ENCODE measurements at places on chromosomes 1 and 21. TPM values are rescaled to one million over a fixed set of nuclear protein-coding genes. Genes with fewer than 3 reads are reported as not detected.

The PTPN7 gene
- total RNA-seq = 0.68 TPM

The LGALS8 gene
- 140 TPM for total RNA-seq

The CA6 gene
- not detected for total RNA-seq

The S100A7A gene
- not detected for total RNA-seq

The DCST1 gene
- not detected for total RNA-seq

The C1orf116 gene
- 0.17 TPM for total RNA-seq

The PLEKHO1 gene
- 31.0 TPM for total RNA-seq

The CACNA1S gene
- not detected for total RNA-seq

DNA sequence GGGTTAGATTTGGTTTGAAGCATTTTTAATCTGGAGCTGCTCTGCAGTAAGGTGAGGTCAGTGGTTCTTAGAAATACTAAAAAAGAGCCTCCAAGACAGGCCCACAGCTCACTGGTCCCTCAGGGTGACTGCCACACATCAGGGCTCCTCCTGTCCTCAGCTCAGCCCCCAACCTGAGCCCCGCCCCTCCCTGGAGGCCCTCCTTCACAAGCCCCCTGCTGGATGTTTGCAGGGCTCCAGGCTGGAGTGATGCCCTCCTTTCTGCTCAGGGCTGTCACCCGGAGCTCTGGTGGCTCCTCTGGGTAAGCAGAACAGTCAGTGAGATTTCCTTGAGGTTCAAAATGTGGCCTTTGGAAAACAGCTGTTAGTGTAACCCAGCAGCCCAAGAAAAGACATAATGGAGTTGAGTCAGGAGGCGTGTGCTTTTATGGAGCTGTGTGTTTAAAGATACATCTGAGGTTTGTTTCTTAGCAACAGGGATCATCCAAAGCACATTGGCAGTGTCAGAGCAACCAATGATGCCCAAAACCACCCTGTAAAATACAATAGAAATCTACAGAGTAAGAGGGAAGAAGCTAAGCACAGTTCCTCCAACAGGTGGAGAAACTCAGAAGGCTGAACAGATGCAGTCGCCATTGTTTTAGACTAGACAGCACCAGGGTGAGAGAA, 21.4 kb downstream of the STUM start:
- DNase-seq = peak; percentile 21

DNA sequence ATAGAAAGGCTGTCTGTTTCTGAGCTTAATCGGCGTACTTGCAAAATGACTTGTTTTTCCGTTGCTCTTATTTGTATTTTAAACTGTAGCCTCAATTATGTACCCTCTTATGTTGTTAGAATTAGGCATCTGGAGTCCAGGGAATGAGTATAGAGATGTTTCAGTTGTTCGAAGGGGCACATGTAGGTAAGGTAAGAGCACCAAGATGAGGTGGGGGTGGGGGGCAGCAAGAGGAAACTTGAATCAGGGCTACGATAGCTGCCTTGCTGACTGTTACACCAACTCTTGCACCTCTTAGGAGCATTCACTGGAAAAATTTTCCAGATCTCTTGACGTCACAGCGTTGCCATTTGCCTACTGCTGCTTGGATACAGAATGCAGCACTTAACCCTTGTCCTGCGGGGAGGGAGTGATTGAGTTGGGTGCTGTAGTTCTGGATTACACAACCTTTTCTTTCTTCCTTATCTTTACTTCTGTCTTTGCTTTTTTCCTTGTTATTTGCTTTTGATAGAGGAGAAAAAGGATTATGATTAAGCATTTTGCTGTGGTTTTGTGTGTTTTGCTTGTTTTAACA, 3.2 kb downstream of the ATP1B1 start:
- peak; percentile 88 for DNase-seq

- DNase-seq = peak; percentile 99
These were observed 20.7 kb downstream of the CD34 start for GRCh38 chr1:207890136-207890738.

- peak; percentile 51 for DNase-seq
These were observed 475 bp upstream of the TDRD10 start for GRCh38 chr1:154501423-154502065.

DNA sequence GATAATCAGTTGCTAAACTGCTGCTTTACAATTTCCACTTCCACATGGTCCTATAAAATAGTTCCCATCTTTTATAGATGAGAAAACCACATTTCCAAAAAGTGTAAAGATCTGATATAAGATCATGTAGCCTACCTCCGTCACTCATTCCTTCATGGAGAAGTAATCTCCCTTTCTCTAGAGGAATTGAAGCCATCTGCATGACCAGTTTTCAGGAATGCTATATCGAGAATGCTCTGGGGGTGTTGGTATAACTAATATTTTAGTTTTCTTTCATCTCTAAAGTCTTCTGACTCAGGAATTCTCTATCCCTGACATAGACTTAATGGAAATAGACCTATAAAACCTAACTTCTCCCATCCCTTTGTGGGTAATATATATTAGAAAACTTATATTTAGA, 173.0 kb upstream of the UBE2U start:
- DNase-seq = no peak

DNA sequence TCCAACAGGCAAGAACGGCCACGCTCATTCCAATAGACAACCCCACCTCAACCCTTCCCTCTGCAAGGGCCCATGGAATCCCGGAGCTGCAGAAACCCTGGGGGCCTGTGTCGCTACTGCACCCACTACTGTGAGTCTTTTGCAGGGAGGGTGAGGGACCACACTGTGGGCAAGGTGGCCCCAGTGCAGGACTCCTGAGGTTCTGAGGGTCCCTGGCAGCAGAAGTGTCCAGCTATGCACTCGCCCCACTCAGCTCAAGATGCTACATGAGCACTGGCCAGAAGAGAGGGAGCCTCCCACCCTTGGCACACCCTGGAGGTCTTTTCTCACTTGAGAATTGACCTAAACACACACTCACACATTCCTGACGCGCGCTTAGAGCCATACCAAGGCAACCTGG, 2.1 kb upstream of the PAX7 start:
- no peak for DNase-seq

DNA sequence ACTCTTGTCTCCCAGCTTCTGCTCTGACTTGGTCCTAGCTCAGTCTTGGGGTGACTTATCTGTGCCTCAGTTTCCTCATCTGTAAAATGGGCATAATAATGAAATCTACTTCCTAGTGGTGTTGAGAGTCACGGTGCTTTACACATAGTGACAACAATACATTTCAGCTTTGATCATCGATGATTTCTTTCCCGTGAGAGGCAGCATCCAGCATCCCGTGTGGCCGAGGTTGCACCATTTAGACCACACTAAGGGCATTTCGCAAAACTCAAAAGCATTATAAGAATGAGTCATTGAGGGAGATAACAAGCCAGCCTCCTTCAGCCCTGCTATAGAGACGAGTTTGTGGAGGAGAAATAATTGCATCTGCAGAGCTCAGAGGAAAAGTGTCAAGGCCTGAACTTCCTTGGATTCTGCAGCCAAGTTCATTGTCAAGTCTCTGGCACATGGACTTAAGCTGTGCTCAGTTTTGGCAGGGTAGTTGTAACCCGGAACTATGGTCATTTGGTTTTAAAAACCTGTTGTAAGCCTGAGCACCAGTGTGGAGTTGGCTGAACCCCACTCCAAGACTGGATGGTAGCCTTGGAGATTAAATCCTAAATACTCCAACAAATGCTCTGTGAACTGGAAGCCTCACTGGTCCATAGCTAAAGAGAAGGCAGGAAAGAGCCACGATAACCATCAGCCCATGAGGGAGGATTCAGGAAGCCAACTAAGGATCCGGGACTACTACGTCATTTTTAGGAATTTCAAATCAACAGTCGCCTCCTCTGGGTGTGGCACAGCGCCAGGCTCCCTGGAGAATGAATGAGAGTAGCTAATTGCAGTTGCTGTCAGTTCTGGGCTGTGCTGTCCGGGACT, 64.2 kb downstream of the TCP10L start:
- DNase-seq = peak; percentile 99

DNA sequence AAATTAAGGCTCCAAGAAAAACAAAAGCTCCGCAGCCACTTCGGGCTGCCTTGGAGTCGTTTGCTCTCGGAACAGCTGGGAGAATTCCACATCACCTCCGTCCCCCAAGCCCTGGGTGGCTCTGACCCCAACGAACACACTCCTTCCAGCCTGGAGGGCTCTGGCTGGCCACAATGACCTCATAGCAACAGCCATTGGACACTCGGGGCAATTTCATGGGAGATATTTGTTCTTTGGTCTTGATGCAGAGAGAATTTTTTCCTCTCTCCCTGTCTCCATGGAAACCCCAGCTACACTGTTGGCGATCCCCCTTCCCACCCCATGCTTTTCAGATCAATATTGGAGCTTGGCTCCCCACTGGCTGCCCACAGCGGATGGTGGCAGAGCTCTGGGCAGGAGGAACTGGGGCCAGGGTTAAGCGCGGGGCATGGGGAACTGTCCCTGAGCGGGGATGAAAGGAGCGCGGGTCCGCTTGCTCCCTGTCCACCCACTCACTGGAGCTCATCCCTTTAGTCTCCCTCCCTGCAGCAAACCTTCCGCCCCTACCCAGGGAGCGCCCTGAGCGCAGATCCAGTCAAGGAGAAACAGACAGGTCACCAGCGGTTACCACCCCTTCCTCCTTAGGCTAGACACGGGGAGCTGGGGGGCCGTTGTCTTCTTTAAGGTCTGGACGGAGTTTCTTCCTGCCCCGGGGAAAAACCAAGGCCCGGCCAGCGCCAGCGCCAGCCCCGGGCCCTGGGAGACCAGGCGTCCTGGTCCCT, 1.2 kb downstream of the WNT4 start:
- DNase-seq = peak; percentile 7

DNA sequence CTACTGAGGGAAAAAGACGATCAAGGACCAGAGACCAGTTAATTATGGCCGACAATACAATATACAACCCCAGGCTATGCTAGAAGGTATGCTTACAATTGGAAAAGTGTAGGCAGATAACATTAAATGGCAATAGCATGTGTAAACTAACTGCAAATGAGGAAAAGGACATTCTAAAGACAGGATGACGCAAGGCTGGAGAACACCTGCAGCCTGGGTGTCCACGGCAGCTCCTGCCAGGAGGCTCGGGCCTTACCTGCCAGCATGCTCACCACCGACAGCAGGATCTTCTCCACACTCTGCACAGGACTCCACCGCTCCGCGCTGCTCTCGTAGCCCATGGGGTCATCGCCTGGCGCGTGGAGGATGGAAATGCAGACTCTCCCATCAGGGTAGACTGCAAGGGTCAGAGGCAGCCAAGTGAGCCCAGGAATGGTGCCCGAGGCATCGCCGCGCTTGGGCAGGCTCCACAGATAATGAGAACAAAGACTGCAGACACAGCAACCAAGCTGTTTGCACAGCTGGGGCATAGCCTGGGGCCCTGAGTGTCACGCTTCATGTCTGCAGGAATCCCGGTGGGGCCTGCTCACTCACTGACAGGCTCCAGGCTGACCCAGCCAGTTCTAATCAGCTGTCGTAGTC, 28.2 kb downstream of the UBE2G2 start:
- DNase-seq = no peak

GRCh38 chr1:147341246-147341645, 98.8 kb downstream of the CHD1L start:
- no peak for DNase-seq

- DNase-seq = no peak
These were observed 59.2 kb downstream of the TLR5 start for GRCh38 chr1:223083831-223084230.

GRCh38 chr1:27392778-27393635, 585 bp downstream of the GPR3 start:
- DNase-seq = no peak

- peak; percentile 40 for DNase-seq
These were observed 1.1 kb upstream of the RPRD2 start for GRCh38 chr1:150362721-150363425.

GRCh38 chr1:1069711-1070676, 4.1 kb downstream of the RNF223 start:
- no peak for DNase-seq

DNA sequence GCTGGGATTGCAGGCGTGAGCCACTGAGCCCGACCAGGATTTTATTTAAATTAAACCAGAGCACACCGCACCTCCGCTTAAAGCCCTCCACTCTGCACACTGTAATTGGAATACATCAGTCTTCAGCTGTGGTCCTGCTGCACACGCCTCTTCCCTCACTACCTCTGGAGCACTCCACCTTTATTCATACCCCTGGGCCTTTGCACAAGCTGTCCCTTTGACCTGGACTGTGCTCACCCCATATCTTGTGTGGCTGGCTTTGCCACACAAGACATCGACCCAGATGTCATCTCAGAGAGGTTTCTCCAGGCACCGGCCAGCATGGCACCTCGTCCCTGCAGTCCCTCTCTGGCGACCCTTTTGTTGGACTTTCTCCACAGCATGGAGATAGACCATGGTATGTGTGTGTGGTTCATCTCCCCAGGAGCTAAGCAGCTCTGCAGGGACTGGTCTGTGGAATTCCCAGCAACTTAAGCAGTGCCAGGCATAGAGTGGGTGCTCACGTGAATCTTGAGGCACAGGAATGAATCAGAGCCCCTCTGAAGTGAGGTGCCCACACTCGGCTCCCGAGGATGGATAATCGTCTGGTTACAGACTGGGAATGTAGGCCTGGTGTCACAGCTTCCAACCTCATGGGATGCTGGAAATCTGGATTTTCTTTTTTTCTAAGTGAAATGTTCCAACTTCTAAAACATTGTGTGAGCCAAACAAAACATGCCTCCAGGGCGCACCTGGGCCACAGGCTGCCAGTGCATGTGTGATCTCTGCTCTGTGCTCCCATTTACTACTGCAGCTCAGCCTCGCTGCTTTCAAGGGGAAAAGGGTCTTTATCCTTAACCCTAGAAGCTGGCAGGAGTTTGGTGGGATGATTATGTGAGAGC, 61.9 kb downstream of the EVA1C start:
- DNase-seq = peak; percentile 49

DNA sequence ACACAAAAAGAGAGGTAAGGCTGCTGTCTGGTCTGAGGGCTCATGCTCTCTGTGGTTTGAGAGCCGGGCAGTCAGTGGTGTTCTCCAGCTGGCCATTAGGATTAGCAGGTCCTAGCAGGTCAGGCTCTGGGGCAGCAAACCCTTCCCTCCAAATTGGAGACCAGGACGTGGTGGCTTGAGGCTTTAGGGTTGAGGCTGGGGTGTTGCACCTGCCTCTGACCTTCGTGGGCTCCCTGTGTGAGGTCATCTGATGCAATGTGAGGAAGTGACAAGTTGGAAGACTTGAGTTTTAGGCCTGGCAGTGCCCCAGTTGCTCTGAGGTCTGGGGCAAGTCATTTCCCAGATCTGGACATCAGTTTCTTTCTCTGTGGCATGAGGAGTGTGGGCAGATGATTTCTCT, 24.4 kb downstream of the SZRD1 start:
- DNase-seq = no peak

DNA sequence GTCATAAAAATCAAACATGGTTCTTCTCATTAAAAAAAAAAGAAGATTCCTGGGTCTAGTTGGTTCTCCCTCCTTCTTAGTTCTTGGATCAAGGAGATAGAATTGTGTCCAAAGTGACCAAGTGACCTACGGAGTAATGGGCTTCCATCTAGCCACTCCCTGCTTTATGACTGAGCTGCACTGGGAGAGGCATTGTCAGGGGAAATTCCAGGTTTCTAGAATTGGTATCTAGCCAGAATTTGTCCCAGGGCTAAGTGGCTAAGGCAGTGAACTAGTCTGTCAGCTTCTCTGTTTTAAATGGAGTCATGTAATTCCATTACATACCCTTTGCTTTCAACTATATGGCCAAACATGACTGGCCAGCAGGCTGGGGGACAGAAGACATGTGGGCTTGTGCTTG, 40.1 kb upstream of the ERG start:
- no peak for DNase-seq
